WTC11 (cell line): ENCODE measurements at places on chromosomes 3 and 15.

DNA sequence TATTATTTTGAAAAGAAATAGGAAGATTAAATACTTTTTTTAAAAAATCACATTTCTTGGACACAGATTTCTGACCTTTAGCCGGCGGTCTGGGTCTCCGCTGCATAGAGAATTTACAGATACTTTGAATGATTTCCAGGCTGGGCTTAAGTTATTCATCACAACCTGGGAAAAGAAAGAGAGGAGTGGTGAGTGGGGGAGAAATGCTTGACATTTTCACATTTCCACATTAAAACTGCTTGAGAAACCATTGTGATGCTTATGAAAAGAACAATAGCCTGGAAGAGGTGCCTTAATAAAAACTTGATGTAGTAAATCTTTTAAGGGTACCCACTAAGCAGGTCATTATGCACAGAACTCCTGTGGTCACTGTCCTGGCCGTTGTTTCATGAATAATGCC lies 166.8 kb upstream of the MRPL3 start:
- DNase-seq = no peak

DNA sequence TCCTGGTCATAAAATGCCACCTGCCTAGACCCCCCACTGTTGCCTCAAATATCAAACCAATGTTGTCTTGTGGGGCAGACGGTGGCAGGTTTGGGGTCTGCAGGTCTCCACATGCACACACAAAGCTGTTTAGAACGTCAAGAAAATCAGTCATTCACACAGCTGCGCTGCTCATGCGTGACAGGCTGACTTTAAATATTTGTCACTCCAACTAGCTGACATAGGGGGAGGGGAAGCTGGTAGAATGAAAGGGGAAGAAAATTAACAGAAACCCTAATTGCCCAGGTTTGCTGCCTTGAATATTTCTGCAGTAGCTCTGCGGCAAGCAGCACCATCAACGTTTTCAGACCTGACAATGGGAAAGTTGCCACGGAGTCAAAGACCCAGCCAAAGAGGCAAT lies 201.8 kb downstream of the ABHD5 start:
- DNase-seq = no peak

DNA sequence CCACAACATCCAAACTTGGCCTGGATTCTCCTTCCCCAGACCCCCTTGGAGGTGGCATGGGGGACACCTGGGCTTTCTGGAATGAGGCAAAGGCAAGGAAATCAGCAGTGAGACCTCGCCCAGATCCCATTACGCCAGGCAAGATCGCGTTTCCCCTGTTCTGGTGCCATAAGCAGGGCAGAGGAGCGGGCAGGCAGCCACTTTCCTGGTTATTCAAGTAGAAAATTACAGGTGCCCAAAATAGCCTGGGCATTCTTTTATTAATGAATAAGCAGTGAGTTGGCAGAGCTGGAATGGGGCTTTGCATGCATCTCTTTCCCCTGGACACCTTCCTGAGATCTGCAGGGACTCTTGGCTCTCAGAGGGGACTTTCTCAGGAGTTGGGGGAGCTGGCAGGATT lies 31.5 kb upstream of the FAM107A start:
- DNase-seq = no peak

DNA sequence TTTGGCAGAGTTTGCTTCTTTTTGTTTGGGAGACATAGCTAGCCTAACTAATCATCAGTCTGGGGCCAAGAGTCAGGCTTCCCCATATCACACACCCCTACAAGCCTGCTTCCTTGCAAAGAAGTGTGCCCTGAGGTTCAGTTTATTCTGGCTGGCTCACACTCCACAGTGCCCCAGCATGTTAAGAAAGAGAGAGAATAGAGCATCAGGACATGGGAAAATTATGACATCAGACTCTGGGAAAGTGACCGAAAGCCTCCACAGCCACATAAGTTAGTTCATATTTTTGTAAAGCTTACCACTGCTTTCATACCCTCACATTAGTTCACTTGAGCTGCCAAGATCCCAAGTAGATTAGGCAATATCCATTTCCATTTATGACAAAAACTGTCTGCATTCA lies 63.0 kb upstream of the CFAP161 start:
- DNase-seq = no peak

DNA sequence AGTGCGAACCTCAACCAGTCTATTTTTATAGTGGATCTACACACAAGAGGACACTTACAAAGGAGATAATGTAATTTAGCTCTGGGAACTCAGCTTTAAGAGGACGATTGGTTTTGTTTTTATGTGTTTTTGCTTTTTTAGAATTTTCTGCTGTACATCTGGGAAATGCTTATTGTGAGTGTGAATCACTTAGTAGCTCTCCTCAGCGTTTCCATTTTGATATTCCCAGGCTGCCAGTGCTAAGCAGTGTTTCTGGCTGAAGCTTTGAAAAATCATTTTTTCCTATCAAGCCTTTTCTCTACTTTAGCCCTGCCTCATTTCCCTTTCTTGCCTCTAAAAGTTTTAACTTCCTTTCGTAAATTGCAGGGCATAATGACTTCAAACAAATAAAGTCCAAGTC lies 117.9 kb downstream of the RBMS3 start:
- no peak for DNase-seq

- DNase-seq = peak; percentile 61
Measured at GRCh38 chr15:51390966-51391422, 49.5 kb downstream of the GLDN start.

GRCh38 chr3:23071296-23071695 lies 131.8 kb upstream of the UBE2E2 start:
- no peak for DNase-seq

GRCh38 chr3:38457111-38458003 lies 3.7 kb downstream of the ACVR2B start:
- no peak for DNase-seq

DNA sequence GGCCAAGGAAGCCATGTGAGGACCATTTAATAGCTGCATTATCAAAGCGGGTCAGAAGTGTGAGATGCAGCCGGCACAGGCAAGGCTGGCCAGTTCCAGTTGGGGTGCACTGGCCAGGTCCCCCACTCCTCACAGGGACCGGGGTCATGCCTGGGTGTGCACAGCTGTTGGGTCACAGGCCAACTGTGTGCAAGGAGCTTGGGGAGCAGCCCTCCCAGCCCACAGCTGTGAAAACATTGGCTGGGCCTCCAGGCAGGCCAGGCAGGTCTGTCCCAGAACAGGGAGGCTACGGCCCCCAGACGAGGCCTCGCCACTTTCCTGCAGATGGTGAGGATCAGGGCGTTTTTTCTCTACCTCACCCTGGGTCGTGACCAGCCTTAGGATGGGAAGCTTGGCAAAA lies 521.0 kb downstream of the NTRK3 start:
- no peak for DNase-seq

- DNase-seq = no peak
Measured at GRCh38 chr3:70840106-70840870, 527.9 kb upstream of the MDFIC2 start.

DNA sequence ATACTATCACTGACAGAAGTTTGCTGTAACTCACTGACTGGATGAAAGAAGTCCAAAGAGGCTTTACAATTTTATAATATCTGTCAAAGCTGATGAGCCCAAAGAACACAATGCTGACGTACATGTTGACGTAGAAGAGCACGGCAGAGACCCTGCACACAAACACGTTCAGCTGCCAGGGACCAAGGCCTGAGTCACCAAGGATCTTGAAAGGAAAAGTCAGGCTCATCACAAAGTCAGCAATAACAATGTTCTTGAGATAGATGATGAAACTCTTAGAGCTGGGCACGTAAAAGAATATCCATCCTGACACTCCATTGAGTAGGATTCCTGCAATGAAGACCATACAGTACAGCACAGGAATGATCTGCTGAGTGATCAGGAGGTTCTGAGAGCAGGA lies 10.9 kb upstream of the GPR171 start:
- DNase-seq = no peak

DNA sequence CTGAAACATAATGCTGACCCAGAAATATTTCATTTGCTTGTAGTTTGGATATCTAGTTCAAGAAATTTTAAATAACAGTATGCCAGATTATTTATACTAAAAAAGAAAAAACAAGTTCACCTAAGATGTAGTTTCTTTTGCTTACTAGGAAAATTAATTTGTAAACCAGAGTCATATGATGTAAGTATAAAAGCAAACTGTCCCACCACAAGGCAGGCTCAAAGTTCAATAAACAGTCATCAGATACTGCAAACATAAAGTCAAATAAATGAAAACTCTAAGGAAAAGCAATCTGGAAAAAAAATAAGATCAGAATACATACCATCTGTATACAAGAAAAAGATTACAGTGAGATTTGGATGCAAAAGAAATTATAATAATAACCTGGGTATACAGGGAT lies 40.2 kb upstream of the WDR5B start:
- no peak for DNase-seq

DNA sequence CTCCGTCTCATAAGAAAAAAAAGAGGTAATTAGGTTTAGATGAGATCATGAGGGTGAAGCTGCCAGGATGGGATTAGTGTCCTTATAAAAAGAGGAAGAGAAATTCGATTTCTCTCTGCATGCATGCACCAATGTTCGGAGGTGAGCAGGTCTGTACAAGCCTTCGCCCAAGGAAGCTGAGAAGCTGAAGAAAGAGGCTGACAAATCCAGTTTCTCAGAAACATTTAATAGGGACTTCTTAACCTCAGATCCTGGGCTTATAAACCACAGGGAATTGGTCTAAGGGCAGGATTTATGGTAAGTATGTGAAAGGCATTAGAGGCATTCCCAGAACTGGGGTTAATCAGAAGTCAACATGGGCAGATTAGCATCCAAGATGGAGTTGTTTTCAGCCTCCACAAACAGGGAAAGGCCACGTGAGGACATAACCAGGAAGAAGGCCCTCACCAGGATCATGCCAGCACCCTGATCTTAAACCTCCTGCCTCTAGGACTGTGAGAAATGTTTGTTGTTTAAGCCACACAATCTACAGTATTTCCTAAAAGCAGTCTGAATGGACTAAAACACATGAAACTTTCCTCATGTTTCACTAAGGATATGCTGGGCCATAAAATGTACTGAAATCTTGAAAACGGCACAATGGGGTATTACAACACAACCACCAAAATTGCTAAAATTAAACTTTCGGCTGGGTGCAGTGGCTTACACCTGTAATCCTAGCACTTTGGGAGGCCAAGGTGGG lies 11.3 kb downstream of the SHISA5 start:
- DNase-seq = no peak

GRCh38 chr15:69748131-69748530 lies 295.5 kb downstream of the RPLP1 start:
- no peak for DNase-seq

DNA sequence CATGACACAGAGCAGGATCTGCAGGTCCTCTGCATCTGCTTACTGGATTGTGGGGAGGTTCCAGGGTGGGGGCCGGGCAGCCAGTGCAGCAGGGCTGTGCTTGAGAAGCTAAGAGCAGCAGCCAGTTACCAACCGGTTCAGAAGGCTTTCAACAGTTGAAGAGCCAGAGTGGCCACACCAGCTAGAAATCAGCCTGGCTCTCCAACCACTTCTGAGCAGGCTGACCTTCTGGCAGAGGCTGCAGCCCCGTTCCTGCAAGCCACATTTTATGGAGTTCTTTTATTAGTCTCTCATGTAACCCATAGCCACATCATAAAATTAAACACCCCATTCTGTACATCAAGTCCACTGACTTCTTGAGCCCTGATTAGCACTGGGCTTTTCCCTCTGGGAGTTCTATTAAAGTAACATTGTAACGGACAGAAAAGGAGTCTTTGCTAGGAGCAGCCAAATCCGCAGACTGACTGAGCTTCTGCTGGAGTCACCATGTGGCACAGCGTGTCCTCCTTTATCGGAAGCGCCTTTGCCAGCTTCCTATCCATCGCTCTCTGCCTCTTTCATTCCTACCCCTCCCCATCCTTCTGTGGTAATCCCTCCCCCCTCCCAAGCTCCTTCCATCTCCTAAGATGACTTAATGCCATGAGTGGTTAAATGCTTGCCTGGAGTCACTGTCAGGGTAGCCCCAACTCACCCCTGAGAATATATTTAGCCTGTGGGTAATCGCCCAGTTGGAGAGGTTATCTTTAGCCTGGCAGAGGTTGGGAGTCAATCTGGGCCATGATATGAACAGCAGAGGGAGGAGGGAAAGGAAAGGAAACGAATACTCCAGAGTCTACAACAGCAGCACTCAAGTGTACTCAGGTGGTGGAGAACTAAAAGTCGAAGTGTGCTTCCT lies 138.5 kb upstream of the HES1 start:
- DNase-seq = no peak

GRCh38 chr3:183504597-183504996 lies 50.9 kb downstream of the KLHL6 start:
- DNase-seq = no peak

DNA sequence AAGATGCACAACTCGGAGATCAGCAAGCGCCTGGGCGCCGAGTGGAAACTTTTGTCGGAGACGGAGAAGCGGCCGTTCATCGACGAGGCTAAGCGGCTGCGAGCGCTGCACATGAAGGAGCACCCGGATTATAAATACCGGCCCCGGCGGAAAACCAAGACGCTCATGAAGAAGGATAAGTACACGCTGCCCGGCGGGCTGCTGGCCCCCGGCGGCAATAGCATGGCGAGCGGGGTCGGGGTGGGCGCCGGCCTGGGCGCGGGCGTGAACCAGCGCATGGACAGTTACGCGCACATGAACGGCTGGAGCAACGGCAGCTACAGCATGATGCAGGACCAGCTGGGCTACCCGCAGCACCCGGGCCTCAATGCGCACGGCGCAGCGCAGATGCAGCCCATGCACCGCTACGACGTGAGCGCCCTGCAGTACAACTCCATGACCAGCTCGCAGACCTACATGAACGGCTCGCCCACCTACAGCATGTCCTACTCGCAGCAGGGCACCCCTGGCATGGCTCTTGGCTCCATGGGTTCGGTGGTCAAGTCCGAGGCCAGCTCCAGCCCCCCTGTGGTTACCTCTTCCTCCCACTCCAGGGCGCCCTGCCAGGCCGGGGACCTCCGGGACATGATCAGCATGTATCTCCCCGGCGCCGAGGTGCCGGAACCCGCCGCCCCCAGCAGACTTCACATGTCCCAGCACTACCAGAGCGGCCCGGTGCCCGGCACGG lies 991 bp downstream of the SOX2 start:
- no peak for DNase-seq

DNA sequence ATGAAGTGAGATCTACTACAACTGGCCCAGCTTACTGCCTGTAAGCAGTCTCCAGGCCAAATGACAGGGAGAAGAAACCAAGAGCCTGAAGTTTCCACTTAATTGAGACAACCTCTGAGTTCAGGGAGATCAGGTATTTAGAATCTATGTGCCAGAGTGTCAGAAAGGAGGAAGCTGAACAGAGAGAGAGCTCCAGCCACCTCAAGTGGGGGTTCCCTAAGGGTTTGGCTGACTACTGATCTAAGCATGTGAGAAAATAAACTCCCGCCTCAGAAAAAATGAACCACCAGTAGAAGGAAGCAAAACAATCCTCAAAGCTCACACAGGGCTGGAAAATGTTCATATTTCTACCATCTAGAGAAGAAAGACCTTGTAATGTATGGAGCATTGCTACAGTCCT lies 25.0 kb downstream of the ADAM10 start:
- DNase-seq = no peak
